NCI-H526 (cell line): ENCODE measurements at places on chromosomes 12 and 14.

DNA sequence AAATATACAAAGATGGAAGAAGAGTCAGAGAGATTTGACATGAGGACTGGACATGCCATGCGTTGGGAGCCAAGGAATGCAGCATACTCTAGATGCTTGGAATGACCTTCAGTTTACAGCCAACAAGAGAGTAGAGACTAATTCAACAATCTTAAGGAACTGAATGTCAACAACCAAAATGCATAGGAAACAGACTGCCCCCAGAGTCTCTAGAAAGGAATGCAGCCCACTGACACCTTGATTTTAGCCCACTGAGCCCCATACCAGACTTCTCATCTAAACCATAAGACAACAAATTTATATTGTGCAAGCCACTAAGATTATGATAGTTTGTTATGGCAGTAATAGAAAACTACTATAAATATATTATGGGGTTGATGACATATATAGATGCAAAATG, 611.2 kb downstream of the RPS29 start:
- DNase-seq: no peak

- DNase-seq: no peak
Measured at GRCh38 chr14:35594616-35595015, 60.7 kb downstream of the INSM2 start.

- no peak for DNase-seq
Measured at GRCh38 chr12:52808573-52809160, 5.2 kb downstream of the KRT4 start.

- DNase-seq: peak; percentile 75
Measured at GRCh38 chr12:110582276-110583136, 612 bp downstream of the PPTC7 start.

GRCh38 chr12:14768823-14769405, 34.4 kb downstream of the WBP11 start:
- DNase-seq: no peak

GRCh38 chr12:79444089-79444488, 246.7 kb downstream of the PAWR start:
- DNase-seq: no peak

- no peak for DNase-seq
Measured at GRCh38 chr12:49916129-49916919, 12.6 kb upstream of the FAIM2 start.

GRCh38 chr14:24508155-24508840, at the start of gene CMA1:
CMA1 (minus strand) TSS chr14:24508265; CDS start chr14:24508235, 30 bp downstream.
- no peak for DNase-seq

DNA sequence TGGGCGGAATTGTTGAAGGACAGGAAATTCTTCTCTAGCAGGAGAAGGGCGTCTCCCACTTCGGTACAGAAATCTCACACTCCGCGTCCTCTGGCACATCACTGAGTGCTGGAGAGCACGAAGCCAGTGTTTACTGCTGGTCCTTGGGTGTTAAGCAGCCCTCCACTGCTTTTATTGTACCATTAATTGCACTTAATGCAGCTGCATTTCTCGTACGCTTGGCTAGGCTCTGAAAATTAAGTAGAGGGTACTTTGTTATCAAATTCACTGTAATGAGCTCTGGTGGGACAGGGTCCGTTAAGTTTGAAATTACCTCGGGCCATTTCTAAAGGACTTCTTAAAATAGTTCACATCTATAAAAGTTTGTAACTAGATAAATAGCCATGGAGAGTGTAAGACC, 411.2 kb downstream of the NPAS3 start:
- DNase-seq: no peak

- no peak for DNase-seq
Measured at GRCh38 chr12:82474798-82475184, 116.5 kb downstream of the METTL25 start.

GRCh38 chr12:47068539-47068938, 10.9 kb upstream of the PCED1B start:
- no peak for DNase-seq

DNA sequence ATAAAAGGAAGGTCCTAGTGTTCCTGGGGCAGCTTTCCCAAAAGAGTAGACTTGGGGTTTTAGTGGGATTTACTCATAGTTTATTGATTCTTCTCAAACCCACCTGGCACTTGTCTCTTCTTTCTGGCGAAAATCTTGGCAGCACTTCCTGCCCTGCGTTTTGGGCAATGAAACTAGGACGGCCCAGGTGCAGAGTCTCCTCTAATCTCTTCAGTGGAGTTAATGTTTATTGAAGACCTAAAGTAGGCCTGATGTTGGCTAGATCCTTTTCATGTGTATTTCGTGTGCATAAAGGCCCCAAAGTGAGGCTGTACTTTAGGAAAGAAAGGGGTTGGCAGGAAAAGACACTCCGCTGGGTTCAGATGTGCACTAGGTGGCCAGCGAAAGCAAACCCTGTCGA, 5.1 kb downstream of the WNT5B start:
- no peak for DNase-seq

DNA sequence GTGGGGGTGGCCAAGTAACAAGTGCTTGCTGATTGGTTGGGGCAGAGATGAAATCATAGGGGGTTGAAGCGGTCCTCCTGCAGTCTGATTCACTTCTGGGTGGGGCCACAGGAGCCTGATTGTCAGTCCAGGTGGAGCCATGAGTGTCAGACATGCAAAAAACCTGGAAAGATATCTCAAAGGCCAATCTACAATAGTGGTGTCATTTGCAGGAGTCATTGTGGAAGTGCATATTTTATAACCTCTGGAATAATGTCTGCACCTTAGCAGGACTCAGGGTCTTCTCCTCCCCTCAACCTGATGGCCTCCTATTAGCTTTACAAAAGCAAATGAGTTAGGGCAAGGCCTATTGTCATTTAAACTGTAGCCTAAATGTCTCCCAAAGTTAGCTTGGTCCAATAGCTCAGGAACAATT, 241.4 kb downstream of the NUAK1 start:
- DNase-seq: no peak

- peak; percentile 10 for DNase-seq
Measured at GRCh38 chr12:30599608-30600007, 96.1 kb downstream of the IPO8 start.

GRCh38 chr14:39765676-39766075, 333.4 kb upstream of the FBXO33 start:
- no peak for DNase-seq

DNA sequence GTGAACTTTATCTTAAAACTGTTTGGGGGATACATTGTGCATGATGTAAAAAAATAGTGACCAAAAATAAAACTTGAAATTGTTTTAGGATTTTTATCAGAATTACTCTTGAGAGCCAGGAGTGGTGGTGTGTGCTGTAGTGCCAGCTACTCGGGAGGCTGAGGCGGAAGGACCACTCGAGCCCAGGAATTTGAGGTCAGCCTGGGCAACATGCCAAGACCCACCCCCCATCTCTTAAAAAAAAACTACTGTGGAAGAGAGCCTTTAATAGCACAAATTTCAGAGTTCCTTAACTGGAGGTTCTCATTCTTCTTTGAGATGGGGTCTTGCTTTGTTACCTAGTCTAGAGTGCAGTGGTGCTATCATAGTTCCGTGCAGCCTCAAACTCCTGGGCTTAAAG, 21.5 kb downstream of the CPSF2 start:
- no peak for DNase-seq

DNA sequence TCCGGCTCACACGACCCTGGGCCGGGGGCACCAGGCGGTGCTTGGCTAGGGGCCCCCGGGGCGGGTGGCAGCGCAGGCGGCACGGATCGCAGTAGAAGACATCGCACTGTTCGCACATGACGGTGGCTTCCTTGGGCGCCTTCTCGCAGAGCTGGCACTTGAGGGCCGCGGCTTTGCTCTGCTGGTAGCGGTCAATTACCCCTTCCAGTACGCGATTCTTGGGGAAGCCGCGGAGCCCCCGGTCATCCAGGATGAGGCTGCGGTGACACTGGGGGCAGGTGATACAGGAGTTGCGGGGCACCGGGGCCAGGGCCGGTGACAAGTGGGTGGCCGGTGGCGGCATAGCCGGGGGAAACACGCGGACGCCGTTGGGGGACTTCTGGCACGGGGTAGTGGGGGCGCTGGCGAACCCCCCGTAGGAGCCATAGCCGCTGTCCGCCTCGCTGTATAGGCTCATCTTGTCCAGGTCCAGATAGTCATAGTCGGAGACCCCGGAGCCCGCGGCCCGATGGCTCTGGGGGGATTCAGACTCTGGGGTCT, 553 bp downstream of the TRIM9 start:
- DNase-seq: peak; percentile 69

DNA sequence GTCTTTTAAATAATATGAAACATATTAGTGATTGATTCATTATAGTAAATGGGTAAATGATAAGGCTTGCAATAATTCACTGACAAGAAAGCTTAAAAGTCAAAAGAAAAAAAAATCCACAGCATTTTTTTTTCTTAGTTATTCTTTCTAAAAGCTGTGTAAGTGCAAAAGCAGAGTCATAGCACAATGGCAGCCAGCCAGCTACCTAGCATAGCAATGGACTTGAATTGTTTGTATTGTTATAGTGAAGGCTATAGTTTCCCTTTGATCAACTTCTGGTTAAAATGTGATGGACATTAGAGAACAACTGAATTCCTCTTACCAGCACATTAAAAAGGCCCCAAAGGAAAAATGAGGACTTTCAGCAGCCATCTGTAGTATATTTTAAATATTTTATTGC, 232.1 kb downstream of the NAV3 start:
- no peak for DNase-seq

- peak; percentile 97 for DNase-seq
Measured at GRCh38 chr14:60723907-60724618, at the start of gene SIX4. SIX4 (minus strand) TSS chr14:60724351; CDS start chr14:60724074, 277 bp downstream.

DNA sequence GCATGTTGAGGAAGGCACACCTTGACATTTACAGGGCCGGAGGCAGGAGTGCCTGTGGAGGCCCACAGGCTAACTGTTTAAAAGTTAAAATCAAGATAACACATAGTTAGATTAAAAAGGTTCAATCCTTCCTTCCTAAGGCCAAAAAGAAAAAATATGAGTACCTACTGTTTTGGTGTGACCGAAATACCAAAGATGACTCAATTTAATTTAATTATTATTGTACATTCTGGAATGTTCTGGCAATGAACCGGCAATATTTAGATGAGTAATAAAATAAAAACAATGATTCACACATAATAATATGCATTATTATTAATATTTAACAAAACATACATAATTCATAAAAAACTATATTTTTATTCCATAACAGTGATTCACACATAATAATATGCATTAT, 136.8 kb upstream of the NTF3 start:
- no peak for DNase-seq

DNA sequence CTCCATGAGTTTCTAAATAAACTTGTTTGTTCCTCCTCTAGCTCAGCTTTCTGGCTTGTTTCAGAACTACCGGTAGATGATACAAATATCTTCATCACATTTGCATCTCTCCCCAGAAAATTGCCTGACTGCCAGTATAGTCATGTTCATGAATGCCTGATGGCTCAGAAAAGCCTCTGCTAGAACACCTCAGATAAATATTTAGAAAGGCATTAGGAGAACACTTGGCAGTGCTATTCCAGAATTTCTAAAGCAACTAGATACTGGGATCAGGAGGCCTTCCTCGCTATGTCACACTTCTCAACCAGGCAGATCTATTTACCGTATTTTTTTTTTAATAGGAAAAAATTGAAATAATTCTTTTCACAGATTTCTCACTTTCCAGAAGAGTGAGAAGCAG, 32.3 kb upstream of the KRAS start:
- DNase-seq: peak; percentile 52

DNA sequence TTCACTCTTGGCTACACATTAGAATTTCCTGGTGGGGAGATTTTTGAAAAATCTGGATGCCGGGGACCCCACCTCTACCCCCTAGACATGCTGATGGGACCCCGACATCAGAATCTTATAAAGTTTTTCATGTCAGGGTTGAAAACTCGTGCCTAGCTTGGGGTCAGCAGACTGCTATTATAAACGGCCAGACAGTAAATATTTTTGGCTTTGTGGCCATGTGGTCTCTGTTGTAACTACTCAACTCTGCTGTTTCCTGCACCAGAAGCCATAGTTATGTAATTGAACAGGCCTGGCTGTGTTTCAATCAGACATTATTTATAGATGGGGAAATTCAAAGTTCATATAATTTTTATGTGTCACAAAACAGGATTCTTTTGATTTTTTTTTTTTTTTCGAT, 41.6 kb downstream of the ACACB start:
- no peak for DNase-seq

DNA sequence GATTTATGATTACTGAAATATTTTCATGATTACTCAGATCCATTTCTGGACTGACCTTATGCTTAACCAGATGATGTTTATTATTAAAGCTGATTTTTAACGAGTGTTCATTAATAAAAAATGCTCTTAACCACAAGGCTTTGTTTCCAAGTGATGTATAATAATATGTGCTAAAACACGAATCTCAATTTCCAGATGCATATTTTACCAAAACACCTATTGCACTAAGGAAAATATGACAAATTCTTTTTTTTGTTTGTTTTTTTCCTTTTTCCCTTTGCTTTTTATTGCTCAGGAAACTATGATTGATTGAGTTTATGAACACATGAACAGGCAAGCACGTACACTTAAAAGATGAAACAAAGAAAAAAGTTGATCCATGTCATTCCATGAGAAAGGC, 16.9 kb upstream of the DUSP6 start:
- no peak for DNase-seq

- no peak for DNase-seq
Measured at GRCh38 chr12:31715283-31715825, 13.5 kb downstream of the AMN1 start.

- DNase-seq: no peak
Measured at GRCh38 chr12:131283191-131283861, 329.6 kb downstream of the ADGRD1 start.

- no peak for DNase-seq
Measured at GRCh38 chr12:132218527-132218875, 74.2 kb downstream of the NOC4L start.

DNA sequence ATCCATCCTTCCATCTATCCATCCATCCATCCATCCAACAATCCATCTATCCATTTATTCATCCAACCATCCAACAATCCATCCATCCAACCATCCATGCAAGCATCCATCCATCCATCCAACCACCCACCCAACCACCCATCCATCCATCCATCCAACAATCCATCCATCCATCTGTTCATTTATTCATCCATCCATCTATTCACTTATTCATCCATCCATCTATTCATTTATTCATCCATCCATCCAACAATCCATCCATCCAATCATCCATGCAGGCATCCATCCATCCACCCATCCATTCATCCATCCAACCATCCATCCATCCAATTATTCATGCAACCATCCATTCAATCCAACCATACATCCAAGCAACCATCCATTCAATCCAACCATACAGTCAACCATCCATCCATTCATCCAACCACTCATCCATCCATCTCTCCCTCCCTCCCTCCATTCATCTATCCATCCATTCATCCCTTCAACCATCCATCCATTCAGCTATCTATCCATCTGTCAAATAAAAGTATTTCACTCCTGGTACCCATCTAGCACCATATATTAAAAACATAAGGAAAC, 86.1 kb downstream of the KSR2 start:
- DNase-seq: no peak

DNA sequence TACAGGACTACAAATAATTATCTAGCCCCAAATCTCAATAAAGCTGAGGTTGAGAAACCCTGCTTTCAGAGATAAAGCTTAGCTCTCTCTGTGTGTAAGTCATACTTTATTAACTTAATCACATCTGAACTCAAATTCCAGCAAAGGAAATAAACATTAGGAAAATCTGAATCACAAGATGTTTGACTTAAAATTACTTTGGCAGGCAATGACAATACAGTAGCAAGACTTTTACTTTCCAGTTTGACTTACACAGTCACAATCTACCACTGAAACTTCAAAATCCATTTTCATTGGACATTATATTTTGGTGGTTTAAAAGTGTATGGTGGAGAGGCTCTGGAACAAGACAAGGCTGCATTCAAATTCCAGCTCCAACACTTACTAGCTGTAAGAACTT, 11.4 kb downstream of the TMEM116 start:
- DNase-seq: no peak
